ENCODE measurements at places on chromosomes 12 and 14. TPM values are rescaled to one million over a fixed set of nuclear protein-coding genes. Genes with fewer than 3 reads are reported as not detected.

The NPFF gene
- not detected for total RNA-seq

- DNase-seq, result no peak
Observed at GRCh38 chr12:12486661-12487240, 75.9 kb downstream of the DUSP16 start.

GRCh38 chr14:68897559-68898155 lies 81.4 kb downstream of the ACTN1 start:
- DNase-seq, result no peak

The OR4E2 gene
- not detected for total RNA-seq

The HOXC6 gene
- not detected for total RNA-seq

- DNase-seq, result no peak
Observed at GRCh38 chr14:89367779-89368120, 49.3 kb downstream of the FOXN3 start.

The TMBIM6 gene
- total RNA-seq, result 289 TPM

GRCh38 chr12:45730348-45731189 lies 1.1 kb downstream of the ARID2 start:
- peak; percentile 49 for DNase-seq

DNA sequence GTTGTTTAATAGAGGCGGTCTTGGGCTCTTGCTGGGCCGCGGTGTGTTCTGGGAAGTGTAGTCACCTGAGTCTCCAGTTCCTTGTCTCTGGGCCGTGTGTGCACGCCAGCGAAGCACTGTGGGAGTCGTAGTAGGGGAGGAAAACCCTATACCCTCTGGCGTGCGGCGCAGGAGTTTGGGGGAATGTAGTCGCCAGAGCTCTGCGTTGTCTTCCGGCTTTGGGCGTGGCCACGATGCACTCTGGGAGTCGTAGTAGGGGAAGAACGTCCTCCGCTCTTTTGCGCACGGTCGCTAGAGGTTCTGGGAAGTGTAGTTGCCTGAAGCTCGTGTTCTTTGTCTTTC lies 726 bp upstream of the ZNF140 start:
- peak; percentile 92 for DNase-seq

GRCh38 chr12:6336079-6336888 lies 5.6 kb downstream of the TNFRSF1A start:
- peak; percentile 74 for DNase-seq

DNA sequence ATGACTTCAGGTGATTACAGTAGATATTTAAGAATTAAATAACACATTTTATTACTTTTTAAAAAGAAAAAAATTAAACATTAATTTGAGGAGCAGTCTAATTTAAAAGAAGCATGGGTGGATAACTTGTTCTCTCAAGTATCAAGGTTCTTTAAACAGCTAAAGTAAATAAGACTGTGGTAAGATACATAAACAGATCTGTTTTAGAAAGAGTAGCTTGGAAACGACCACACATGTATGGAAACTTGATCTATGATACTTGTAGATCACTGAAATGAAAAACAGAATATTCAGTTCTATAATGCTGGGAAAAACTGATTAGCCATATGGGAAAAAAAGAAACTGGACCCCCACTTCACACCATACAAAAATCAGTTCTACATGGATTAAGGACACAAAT lies 36.0 kb downstream of the TC2N start:
- no peak for DNase-seq

GRCh38 chr12:104975587-104976343 lies 10.4 kb upstream of the NOPCHAP1 start:
- no peak for DNase-seq

- DNase-seq, result no peak
Observed at GRCh38 chr14:80491131-80491530, 279.8 kb upstream of the DIO2 start.

DNA sequence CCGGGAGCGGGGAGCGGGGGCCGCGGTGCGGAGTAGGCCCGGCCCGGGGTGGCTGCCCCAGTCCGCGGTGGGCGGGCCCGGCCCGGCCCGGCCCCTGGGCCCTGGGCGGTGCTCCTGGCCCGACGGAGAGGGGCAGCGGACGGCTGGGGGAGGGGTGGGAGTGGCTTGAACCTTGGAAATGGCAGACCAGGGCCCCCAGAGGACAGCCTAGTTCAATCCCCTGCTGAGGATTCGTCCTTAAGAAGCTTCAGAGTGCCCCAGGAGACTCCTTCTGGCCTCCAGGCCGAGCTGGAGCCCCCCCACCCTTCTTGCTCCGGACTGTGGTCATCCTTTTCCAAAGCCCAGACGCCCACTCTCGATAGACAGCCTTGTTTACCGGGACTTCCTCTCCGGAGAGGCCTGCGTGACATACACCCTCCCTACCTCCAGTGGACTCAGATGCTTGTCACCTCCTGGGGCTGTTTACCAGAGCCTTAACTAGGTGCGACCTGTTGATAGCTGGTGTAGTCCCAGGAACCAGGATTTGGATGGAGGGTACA lies 458 bp downstream of the KHNYN start:
- peak; percentile 62 for DNase-seq

- no peak for DNase-seq
Observed at GRCh38 chr12:47832263-47832933, 12.7 kb upstream of the HDAC7 start.

DNA sequence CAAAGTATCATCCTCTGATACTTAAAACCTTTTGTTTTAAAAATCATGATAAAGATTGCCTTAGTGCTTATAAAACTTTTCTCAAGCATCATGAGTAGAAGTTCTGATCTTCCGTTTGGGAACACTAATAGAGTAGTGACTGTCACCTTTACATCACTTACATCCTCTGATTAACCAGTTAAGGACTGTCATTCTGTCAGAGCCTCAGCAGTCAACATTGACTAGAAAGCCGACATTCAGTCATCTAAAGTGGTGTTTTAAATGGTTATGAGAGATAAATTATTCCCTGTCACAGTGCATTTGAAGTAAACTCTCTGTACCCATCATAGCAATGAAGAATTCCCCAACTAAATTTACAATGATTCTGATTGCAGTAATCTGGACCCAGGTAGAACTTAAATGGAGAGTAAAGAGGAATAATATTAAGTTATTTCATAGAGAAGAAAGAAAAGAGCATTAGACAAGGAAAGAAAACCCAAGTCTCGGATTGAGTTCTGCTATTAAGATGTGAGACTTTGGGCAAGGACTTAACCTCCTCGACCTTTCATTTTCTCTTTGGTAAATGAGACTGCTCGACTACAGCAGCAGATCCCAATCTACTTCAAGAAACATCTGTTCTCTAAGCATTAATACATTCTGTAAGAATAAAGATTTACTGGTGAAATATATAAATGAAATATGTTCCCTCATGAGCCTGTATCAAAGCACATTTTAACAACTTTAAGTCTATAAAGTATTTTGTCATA lies 563.9 kb upstream of the LMO3 start:
- no peak for DNase-seq

DNA sequence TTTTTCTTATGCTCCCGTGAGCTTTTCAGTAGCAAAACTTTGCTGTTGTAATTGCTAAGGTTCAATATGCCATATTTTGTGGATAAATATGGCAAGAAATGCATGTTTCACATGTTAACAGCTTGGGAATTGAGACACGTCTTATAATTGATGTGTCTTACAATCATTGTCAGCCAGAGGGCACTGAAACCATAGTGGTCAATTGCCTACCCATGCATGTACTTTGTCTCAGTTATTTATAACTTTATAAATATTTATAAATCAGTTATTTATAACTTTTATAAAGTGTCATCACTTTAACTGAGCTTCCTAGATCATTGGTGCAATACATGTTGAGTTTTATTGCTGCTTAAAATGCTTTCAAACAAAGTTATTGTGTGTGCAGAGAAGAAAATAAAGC lies 82.0 kb downstream of the CATSPERB start:
- peak; percentile 23 for DNase-seq

The POLE2 gene
- total RNA-seq, result 0.79 TPM

DNA sequence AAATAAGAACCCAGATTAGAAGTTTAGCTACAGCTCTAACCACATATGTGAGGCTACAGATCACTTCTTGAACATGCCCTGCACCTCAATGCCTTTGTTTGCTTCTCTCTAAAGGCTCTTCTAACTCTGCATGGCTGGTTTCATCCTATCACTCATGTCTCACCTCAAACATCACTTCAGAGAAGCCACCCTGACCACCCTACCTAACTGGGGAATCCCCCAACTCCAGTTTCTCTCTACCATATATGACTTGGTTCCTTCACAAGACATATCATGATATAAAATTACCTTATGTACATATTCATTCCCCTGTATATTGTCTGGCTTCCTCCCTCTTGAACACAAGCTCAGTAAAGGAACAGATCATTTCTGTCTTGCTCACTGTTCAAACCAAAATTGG lies 250.2 kb upstream of the GRIP1 start:
- DNase-seq, result no peak

The YLPM1 gene
- 77.3 TPM for total RNA-seq

GRCh38 chr12:105773471-105773870 lies 365.3 kb downstream of the NUAK1 start:
- DNase-seq, result no peak

The CRACR2A gene
- 17.9 TPM for total RNA-seq

DNA sequence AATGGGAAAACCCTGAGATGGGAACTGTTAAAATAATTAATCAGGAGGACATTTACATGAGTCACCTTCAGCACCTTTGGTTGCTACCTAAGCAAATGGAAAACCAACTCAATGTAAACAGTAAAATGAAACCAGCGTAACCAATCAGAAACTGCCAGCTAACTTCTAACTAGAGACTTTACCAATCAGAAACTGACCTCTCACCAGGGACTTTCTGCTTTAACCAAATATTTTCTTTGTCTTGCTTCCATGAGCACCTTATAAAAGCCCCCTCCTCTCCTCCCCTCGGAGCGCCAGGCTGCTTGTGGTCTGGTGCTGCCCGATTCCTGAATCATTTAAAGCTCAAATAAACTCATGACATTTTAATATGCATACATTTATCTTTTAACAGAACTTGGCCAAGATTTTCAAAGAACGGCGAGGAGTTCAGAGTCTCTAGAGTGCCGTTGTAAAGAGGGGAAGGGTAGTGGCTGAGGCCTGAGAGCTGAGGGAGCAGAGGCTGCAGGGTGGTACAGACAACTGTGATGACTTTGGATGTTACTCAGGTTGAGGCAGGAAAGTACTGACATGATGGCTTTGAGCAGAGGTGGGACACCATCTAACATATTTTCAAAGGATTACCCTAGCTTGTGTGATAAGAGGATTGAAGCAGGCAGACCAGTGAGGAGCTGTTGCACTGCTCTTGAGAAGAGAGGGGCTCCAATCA lies 183.6 kb downstream of the CRADD start:
- no peak for DNase-seq

The TAS2R10 gene
- not detected for total RNA-seq
